Cerebellum (tissue), 4 donors: ENCODE measurements at places on chromosomes 13 and 19.

DNA sequence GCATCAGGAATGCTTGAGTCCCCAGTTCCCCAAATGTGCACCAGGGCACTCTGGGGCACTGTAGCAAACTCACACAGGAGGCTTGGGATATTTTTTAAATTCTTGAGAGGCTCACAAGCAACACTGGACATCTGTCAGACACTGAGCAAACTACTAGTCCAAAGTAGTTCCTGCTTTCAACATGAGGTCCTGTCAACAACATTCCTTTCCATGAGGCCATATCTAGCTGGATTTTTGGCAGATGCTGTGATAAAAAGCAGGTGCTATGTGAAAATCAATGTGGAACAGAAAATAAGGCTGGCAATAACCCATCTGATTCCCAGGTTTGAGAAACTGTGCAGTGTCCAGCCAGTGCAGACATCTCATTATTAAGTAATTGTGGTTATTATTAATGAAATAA lies 50.5 kb downstream of the STARD13 start:
- DNase-seq = no peak

- DNase-seq = no peak
Observed at GRCh38 chr13:92187378-92187989, 789.1 kb downstream of the GPC5 start.

DNA sequence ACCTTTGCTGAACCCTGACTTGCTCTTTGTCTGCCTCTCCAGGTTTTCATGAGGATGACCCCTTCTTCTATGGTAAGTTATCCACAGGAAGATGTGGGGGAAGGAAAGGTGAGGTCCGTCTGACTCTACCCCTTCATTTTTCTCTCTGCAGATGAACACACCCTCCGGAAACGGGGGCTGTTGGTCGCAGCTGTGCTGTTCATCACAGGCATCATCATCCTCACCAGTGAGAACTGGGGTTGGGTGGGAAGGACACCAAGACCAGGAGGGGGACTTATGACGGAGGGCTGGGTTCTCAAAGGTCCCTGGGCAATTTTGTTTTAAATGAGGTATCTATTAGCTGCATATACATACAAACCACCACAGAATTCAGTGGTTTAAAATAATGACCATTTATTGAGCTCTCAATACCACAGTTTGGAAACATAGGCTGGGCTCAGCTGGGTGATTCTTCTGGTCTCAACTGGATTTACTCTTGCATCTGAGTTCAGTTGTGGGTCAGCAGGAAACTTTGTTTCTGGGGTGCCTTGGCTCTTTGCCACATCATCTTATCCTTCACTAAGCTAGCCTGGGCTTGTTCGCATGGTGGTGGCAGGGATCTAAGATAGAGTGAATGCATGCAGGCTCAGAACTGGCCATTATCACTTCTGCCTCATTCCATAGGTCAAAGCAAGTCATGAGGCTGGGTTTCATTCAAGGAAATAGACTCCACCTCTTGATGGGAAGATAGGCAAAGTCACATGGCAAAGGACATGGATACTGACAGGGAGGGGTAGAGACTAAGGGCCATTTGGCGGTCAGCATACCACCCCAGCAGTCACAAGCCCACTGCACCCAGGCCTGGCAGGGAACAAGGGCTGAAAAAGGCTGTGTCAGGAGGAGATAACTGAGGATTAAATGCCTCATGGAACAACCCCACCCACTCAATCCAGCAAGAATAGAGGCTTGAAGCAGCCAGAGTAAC lies 11.8 kb downstream of the FXYD5 start:
- no peak for DNase-seq

- peak; percentile 26 for DNase-seq
Observed at GRCh38 chr13:32581177-32581786, 5.0 kb upstream of the PDS5B start.

DNA sequence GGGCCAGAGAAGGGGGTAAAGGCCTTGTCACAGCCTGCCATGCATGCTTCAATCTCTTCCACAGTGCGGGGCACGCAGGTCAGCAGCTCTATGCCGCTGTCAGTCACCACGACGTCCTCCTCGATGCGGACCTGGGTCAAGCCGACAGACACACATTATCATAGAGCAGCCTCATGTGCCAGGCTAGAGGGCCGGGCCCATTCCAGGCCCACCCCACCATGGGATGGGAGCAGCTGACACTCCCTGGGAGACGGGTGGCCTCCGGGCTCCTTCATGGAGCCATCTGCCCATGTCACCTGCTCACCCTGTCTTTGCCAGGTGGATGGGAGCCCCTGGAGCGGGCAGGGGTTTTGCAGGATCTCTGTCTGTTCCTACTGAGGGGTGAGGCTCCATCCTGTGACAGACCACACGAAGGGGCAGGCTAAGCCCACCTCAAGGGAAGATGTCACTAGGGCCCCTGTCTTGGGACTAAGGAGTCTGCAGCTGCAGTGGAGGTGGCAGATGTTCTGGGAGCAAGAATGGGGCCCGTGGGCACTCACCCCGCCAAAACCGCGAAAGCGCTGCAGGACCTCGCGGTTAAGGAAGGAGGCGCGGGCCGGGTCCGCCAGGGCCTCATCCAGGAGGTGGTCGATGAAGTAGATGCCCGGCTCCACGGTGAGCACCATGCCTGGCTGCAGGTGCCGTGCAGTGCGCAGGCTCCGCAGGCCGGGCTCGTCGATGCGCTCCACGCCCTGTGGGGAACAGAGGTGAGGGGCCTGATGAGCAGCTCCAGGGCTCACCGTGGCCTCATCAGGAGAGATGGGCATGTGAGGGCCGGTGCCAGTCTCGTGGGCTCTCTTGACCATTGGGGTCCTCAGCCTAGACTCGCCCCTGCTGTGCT lies 14.1 kb downstream of the CEBPG start:
- peak; percentile 61 for DNase-seq

- DNase-seq = no peak
Observed at GRCh38 chr13:81138353-81138980, 797.5 kb upstream of the SPRY2 start.

DNA sequence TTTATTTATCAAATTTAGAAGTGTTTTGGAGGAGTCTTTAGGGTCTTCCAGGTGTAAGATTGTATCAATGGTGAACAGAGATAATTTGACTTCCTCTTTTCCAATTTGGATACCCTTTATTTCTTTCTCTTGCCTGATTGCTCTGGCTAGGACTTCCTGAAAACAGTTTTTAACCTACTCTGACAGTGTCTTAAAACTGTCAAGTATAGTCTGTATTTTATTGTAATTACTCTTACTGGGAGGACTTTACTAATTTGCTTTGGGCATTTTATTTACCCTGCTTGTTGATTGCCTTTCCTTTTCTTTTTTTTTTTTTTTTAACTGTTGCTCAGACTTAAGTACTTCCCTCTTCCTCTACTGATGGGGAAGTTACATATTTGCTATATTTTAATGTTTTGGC lies 81.3 kb downstream of the URI1 start:
- DNase-seq = no peak

DNA sequence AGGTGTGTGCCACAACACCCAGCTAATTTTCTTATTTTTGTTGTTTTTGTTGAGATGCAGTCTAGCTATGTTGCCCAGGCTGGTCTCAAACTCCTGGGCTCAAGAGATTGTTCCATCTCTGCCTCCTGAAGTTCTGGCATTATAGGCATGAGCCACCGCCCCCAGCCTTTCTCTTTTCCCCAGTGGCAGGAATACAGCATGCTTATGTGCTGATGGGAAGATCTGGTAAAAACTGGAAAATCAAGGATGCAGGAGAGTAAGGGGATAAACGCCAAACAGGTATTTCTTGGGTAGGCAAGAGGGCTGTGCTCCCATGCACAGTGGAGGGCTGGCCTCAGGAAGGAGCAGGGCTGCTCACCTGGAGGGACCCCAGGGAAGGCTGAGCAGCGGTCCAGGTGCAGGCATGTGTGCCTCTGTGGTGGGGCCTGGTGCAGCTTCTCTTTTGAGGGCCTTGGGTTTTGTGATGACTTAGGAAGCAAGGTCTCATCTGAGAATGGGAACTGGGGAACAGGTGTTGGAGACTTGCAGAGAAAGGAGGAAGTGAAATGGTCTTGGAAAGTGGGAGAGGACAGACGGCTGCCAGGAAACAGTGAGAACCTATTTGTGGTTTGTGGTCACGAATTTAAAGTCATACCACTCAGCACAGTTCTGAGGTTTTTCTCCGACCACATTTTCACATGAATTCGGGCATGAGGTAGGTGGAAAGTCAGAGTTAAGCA lies 106.5 kb downstream of the TEX26 start:
- DNase-seq = no peak

GRCh38 chr13:44489751-44490150 lies 86.4 kb downstream of the TSC22D1 start:
- DNase-seq = no peak

- no peak for DNase-seq
Observed at GRCh38 chr19:39500543-39500942, 1.8 kb downstream of the DLL3 start.

GRCh38 chr19:9956956-9957355 lies 20.6 kb upstream of the OLFM2 start:
- DNase-seq = no peak

GRCh38 chr19:42606660-42607351 lies 12.1 kb upstream of the CEACAM8 start:
- peak; percentile 80 for DNase-seq

GRCh38 chr13:52845766-52846566 lies 2.5 kb downstream of the PCDH8 start:
- no peak for DNase-seq

- DNase-seq = no peak
Observed at GRCh38 chr19:53864308-53864836, 3.3 kb upstream of the MYADM start.

DNA sequence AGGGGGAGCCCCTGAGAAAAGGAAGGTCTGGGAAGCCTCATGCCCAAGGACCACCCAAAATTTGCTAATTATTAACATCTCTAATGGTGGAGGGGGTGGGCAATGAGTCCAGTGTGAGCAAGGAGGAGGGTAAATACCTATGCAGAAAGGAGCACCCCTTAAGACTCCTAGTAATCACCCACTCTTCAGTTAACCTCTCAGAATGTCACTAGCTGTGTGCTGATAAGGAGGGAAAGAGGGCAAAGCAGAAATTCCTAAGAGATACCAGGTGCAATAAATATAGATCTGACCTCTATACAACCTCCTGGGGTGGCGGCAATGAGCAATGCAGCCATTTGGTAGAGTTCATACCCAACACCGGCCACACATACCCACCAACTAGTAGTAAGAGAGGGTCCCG lies 12.7 kb upstream of the DPY19L3 start:
- no peak for DNase-seq

- no peak for DNase-seq
Observed at GRCh38 chr19:21454901-21455300, 50.5 kb upstream of the ZNF429 start.

DNA sequence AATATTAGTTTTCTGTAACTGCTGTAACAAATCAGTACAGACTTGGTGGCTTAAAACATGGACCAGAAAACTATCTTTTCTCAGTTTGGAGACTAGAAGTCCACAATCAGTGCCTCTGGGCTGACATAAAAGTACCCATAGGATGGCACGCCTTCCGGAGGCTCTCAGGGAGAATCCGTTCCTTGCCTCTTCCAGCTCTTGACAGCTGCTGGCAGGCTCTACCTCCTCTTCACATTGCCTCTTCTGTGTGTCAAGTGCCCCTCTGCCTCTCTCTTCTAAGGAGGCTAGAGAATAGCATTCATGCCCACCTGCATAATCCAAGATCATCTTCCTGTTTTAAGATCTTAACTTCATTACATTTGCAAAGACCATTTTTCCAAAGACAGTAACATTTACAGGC lies 1194.2 kb downstream of the EFNB2 start:
- DNase-seq = no peak

DNA sequence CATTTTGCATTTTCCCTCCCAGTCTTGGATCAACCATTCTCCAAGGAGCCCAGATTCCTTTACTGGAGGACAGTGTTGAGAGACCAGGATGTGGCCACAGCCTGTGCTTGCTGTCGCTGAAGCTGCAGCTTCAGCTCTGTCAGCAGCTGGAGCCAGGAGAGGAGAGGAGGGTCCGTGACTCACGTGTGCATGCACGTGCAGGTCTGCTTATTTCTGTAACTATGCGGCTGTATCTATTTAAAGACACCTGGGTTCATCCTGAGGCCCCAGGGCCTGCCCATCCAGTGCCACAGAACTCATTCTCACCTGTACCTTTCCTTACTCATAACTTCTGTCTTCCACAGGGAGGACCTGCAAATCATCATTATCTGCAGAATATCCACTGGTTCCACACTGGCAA lies 8.2 kb upstream of the LAMP1 start:
- no peak for DNase-seq

- no peak for DNase-seq
Observed at GRCh38 chr19:57362419-57362818, 932 bp upstream of the TRAPPC2B start.

DNA sequence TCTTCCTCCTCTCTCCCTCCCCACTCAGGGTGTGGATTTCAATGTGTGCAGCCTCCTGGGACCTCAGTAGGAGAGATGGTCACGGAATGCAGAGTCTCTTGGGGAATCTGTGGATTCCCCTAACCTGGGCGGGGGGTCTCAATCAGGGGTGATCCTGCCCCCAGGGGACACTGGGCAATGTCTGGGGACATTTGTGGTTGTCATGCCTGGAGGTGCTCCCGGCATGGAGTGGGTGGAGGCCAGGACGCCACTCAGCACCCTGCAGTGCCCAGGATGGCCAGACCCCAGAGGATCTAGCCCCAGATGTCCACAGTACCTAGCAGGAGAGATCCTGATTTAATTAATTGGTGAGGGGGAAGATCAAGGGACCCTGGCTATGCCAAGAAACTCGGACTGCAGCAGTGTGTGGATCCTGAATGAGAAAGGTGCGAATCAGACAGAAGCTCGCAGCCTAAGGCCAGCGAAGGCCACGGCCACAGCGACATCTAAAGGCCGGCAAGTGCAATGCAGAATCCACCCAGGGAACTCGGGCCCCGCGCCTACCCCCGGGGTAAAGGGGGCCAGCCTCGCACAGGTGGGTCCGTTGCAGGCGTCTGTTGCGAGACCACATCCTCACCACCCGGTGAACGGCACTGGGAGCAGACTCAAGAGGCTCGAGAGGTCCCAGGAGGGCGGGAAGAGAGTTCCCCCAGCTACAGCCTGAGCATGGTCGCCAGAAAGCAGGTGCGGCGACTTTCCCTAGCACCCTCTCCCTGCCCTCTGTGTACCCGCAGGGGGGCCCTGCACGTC lies 88.8 kb downstream of the GNG7 start:
- DNase-seq = peak; percentile 66

GRCh38 chr13:24649688-24650043 lies 30.5 kb upstream of the ATP12A start:
- DNase-seq = no peak

DNA sequence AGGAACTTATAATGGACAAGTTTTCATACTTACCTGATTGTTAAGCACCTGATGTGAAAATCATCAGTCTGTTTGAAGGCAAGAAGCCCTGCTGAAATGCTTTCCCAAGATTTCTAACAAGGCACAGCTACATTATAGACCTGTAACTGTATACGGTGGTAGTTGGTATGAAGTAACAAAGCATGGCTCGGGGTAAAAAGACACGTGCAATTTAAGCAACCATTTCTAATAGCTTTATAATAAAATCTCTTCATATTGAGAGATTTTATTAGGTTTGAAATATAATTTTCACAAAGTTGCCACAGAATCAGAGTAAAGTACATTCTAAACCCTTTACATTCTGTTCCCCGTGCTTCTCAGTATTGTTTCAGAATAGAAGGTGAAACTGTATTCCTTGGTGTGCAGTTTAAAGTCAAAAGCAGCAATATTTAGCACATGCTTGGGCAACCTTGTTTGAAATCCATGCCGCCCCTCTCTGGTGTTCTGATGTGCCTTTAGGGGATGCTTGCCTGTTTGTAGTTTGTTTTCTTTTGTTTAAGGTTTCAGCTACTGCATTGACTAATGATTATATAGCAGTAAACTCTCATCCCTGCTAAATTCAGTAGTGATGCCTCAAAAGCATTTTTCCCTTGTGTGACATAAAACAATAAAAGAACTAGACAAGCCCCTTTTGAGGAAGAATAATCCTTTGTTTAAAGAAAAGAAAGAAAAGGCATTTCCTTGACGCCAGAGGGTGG lies 125.2 kb upstream of the OBI1 start:
- DNase-seq = no peak
